ENCODE measurements at places on chromosomes 13 and 19.

GRCh38 chr13:99063952-99064351, 86.1 kb upstream of the DOCK9 start:
- DNase-seq: no peak

GRCh38 chr13:107097916-107098315, 530.0 kb upstream of the ARGLU1 start:
- DNase-seq: no peak

- no peak for DNase-seq
Observed at GRCh38 chr13:59651479-59651878, 512.2 kb downstream of the DIAPH3 start.

- no peak for DNase-seq
Observed at GRCh38 chr13:107067381-107067780, 499.4 kb upstream of the ARGLU1 start.

- DNase-seq: peak; percentile 1
Observed at GRCh38 chr19:42480335-42481095, 37.8 kb upstream of the CXCL17 start.

GRCh38 chr13:111906816-111907215, 160.1 kb upstream of the SOX1 start:
- no peak for DNase-seq

GRCh38 chr19:38729653-38730469, 14.4 kb downstream of the CAPN12 start:
- peak; percentile 79 for DNase-seq

DNA sequence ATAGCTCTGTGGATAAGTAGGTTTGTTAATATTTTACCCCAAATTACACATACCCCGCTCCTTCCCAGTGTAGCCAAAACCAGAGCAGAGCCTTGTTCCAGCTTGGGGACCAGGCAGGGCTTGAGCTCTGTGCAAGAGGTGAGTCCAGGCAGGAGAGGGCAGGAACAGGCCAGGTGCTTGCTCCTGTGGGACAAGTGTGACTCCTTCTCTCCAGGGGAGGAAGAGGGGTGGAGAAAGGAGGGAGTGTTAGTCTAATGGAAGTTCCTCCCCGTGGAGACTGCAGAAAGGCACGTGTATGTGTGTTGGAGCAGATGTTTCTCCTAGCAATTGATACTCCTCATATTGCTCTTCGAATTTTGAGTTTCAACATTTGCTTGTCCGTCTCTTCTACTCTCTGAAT, 201.0 kb downstream of the FGF9 start:
- DNase-seq: no peak

GRCh38 chr13:44967704-44968433, 21.4 kb downstream of the NUFIP1 start:
- DNase-seq: no peak

Data from activated CD4-positive, alpha-beta T cell treated with anti-CD3 and anti-CD28 coated beads, Interleukin-2, amount 50 U/mL, for 1 hour (primary cell).